ENCODE measurements at places on chromosomes 4 and X. TPM values are rescaled to one million over a fixed set of nuclear protein-coding genes. Genes with fewer than 3 reads are reported as not detected.
A peak's percentile ranks its signal among the peaks of the same experiment; 100 is the strongest.

HTN3 gene
- total RNA-seq = not detected

EGF gene
- 0.13 TPM for total RNA-seq

ARL9 gene
- not detected for total RNA-seq

GPR143 gene
- total RNA-seq = not detected

HSD17B13 gene
- not detected for total RNA-seq

GLUD2 gene
- 1.6 TPM for total RNA-seq

VGLL1 gene
- not detected for total RNA-seq

DMRTC1B gene
- total RNA-seq = not detected

NUDT10 gene
- total RNA-seq = not detected

MAGEA8 gene
- not detected for total RNA-seq

CXorf65 gene
- total RNA-seq = not detected

DNA sequence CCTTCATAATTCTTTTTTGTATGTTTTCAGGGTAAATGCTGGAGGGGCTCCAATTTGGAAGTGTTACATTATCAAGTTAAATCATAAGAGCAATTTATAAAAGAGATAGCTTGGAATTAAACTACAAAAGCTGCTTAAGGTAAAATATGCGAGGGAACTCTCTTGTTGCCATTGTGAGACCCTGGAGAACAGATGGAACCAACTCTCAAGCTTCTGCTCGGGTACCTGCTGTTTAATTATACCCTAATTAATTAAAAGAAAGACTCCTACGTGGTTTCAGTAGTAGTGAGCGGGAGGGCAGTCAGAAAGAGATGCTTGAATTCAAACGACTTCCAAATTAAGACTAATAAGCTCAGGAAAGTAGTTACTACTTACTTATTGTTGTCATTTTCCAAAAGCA, 313.1 kb upstream of the TACR3 start:
- DNase-seq = no peak

DNA sequence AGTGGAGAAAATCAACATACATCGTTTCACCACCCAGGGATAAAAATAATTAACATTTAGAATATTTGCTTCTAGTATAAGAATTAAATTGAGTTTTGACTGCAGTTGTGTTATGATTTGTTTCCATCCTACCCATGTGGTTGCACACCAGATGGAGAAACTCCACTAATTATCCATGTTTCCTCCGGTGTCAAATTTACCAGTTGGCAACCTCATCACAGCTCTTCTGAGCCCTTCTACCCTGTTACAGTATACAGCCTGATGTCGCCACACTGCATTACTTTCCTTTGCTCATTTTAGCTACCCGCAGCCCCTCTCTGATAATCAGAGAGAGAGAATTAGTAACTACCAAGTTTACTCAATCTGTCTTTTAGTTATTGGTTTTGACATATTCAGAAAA, 411.2 kb downstream of the DTHD1 start:
- DNase-seq = no peak

DNA sequence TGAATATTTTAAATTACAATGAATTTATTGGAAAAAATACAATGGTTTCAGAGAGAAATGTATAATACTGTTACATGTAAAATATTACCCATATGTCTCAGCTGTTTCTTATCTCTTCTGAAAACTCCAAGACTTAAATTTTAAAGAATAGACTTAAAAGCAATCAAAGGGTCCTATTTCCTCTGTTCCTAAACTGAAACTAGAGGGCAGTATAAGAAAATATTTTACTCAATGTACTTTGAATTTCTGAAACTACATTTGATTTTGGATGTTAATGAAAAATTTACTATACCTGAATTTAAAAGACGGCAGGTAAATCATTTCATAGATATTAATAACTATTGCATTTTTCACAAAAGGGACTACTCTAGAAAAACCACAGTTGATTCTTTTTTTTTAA, 200.2 kb downstream of the LRBA start:
- DNase-seq = no peak

GRCh38 chrX:114800719-114801118, 216.7 kb downstream of the IL13RA2 start:
- peak; percentile 80 for DNase-seq

DNA sequence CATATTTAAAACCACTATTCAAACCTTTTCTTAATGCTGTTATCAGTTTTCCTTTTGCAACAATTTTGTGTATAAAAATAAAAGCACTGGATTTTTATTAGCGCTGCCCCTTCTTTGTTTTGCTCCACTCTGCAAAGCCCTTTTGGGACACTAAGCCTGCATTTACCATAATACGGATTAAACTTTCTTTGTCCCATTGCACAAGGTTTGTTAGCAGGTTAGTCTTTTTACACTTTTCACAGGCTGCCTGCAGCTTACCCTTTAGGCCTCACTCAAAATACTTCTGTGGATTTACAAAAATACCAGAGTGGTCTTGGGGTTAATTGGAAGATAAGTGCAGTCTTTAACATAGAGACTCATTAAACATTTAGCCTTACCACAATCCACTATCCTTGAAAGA, 35.7 kb upstream of the MAB21L2 start:
- DNase-seq = no peak

DNA sequence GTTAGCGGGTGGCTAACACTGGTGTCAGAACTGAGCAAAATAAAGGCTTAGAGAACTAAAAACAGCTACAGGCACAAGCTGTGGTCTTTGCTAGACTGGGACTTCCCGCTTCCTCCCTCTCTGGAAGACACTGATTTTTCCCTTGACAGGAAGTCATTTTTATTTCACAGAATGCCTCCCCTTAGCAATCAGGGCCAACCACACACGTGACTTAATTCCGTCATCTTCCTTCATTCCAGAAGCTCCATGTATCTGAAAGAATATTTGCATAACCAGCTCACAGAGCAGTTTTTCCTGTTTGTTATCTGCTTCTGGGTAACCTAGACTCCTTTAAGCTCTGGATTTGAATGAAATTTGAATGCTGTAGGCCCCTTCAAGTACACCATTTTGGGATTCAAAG, 327.5 kb upstream of the FRG1 start:
- no peak for DNase-seq

- no peak for DNase-seq
Measured at GRCh38 chr4:130124066-130124465, 1028.1 kb downstream of the C4orf33 start.

GRCh38 chrX:110021258-110022022, 18.5 kb downstream of the TMEM164 start:
- DNase-seq = peak; percentile 72

- no peak for DNase-seq
Measured at GRCh38 chr4:85708468-85708867, 233.5 kb downstream of the ARHGAP24 start.

- DNase-seq = no peak
Measured at GRCh38 chr4:30917946-30918345, 197.8 kb downstream of the PCDH7 start.

GRCh38 chrX:49106296-49106695, 17.2 kb downstream of the GPKOW start:
- no peak for DNase-seq

- no peak for DNase-seq
Measured at GRCh38 chr4:37393321-37393720, 148.8 kb downstream of the NWD2 start.

- DNase-seq = no peak
Measured at GRCh38 chr4:68953056-68953596, 1.5 kb upstream of the UGT2A3 start.

GRCh38 chr4:81314196-81314896, 99.3 kb upstream of the PRKG2 start:
- peak; percentile 81 for DNase-seq

DNA sequence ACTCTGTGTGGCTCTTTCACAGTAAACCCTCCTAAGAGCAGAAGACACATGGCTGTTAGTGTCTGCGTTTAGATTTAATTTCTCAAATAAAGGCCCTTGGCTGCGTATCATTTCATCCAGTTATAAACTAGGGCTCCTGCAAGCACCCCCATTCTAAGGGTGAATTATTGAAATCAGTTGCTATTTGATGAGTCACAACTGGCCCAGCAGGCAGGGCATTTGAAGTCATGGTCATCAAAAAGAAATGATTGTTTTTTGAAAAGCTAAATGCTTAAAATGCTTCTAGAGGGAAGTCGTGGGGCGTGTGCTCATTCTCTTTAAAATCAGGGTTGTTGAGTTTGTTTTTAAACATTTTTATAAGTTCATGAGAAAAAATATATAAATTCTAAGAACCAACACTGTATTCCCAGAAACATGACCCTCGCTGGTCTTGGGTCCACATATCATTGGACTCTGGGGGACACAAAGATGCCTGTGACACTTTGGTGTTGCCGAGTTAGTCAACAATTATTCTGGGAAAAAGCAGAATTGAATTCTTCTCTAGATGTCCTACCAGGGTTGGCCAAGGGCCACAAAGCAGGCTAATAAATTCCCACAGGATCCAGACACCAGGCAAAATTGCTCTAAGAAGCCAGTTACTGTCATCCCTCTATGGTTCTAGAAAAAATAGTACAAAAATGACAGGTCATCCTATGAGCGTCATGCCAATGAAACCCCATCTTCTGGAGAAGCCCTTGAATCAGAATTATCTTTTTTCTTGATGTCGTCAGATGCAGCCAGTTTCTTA, 99.5 kb upstream of the MYOZ2 start:
- DNase-seq = peak; percentile 57

- DNase-seq = peak; percentile 6
Measured at GRCh38 chr4:15794905-15795304, 16.8 kb downstream of the CD38 start.

DNA sequence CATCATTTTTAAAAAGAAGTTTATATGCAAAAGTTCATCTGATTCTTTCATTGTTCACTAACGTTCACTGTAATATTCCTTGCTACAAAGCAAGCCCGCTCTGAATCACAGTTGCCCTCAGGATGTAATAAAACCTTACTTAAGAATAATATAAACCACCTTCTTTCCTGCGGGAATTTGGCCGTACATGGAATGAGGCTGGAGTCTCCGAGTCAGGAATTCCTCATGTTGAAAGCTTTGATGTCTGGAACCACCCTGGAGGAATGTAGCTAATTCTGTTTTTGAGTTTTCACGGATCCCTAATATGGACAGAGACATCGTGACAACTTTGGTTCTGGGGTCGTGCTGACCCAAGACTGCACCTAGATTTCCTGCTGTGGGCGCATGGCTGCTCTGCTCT, 58.5 kb downstream of the CRLF2 start:
- DNase-seq = no peak

DNA sequence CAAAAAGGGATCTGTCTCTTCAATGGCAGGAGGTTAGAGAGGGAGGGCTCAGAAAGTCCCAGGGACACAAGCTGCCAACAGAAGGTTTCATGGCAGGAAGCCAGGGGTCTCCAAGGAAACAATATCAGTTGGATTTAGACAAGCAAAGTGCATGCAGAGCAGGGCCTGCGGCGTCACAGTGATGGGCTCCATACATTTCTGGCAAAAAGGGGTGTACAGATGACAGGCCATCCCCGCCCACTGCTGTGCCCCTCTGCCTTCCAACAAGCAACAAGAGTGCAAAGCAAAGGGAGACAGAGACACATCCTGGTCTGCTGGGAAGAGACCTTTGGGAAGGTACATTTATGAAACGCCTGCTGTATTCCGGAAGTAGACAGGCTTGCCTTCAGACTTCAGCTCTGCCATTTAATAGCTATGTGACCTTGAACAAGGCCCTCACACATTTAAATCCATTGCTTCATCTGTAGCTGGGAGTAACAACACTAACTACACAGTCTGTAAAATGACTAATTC, 121.2 kb downstream of the AFAP1 start:
- DNase-seq = no peak

- DNase-seq = no peak
Measured at GRCh38 chr4:116386856-116387255, 698.5 kb downstream of the TRAM1L1 start.

DNA sequence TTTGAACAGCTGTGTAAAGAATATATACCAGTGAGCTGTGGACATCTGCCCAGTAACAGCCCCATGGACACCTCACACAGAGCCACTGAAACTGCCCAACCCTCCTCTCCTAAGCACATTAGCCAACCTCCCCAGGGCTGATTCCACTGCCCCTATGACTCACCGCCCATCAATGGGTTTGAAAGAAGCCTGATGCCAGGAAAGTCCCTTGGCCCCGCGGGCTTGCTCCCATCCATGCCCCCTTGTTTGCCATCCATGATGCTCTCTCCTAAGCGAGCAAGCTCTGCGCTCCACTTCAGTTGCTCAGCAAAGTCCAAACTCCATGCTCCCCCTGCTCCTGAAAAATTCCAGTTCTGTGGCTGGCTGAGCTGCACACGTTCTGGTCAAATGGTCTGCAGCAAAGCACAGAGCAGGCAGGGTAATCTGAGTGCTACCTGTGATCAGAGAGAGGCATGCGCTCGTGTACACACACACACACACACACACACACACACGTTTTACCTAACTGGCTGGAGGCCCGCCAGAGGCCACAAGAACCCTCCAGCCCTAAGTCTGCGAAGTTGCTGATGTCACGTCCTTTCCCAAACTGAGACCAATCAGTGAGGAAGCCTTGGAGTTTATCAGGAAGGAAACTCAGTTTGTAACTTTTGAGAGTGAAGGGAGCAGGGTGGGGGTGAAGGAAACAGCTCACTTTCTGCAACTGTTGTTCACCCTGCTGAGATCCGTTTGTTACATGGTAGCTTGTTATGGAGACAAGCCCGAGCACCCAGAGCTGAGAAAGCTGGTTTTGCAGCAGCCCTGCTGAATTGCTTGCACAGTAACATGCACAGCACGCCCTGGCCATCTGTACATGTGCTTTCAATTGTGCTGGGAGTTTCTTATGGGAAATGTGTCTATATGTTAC, at the start of gene ASB9:
ASB9 (minus strand) TSS at position 466 of the 904 bp plus-strand sequence; CDS start at position 257, 209 bp downstream.
- DNase-seq = peak; percentile 74

- DNase-seq = no peak
Measured at GRCh38 chrX:13257223-13258051, 62.4 kb downstream of the ATXN3L start.

DNA sequence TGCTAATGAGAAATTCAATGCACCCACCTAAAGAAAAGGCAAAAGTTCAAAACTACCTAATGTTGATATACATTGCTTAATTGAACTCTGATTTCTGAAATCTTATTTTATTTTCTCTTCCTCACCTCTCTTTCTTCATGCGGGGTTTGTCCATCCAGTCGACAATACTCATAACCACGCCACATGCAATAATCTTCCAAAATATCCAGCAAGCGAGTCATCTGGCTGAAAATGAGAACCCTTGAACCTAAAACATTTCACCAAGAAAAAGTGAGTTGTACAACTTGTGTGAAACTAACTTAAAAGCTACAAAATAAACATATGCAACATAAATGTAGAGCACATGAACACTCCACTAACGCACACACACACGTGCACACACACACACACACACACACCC, 26.7 kb downstream of the SMARCA1 start:
- DNase-seq = peak; percentile 53
